Nucleus accumbens (tissue), 56 donors: ENCODE measurements at places on chromosomes 1 and 21.
A peak's percentile ranks its signal among the peaks of the same experiment; 100 is the strongest.

DNA sequence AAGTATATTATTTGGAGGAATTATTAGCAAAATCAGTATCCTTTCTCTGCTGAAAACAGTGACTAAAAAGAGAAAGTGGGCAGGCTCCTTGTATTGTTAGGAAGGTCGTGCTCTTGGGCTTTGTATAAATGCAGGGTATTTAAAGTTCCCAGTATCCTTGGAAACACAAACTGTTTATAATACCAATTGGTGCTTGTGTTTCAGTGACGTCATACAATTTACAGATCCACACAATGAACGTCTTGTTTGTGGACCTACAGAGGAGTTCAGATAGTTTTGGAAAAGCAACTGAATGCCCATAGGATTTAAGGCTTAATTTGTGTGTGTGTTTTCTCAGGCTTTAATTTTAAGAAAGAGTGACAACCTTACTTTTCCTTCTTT is 168.2 kb downstream of the RASAL2 start:
- DNase-seq = no peak

- DNase-seq = no peak
Observed at GRCh38 chr1:208107425-208108212, 136.6 kb downstream of the PLXNA2 start.

DNA sequence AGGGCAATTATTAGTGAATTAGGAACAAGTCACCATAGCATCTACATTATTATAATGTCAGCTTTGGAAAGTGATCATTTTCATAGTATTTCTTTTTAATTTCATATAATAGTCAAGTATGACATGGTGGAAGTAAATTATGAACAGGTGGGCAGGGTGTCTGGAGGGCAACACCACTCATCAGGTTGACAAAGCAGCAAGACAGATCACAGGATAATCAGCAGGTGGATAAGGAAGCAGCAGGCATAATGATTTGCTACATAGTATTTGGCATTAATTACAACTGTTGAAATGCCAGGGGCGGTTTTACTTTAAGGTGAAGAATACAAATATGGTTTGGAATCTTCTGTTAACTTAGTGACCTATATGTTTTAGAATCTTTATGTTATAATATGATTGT is 1342.2 kb downstream of the PLA2G4A start:
- DNase-seq = no peak

DNA sequence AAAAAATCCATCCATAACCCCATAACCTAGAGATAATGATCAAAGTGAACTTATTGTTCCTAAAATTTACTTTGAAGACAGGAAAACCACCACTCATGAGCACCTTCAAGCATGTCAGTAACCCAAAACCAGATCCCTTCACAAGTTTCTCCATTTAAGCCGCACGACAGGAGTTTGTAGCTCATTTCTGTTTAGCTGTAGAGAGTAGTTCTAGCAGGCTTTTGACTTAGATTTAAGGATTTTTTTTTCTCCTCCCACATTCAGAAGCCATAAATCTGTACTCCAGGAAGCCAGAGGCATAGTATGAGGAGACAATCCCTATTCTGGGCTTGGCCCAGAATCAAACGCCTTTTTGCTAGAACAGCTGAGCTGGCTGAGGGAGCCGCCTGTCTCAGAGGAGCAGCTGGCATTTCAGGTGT is 25.6 kb downstream of the TOMM20 start:
- no peak for DNase-seq

DNA sequence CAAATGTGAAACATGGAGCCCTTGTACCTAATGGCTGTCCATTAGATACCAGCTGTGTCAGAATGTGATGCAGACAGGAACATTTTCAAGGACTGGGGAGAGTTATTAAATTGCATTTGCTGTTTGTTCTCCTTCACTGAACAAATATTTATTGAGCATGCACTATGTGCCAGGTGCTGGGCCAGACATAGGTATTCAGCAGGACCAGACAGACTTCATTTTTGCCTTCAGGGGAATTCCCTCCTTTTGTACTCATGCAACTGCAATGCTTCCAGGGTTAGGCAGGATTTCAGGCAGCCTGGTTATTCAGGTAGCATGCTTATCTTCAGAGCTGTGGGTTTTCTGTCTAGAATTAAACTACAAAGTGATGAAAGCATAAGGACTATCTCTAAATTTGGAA is 64.2 kb upstream of the SMYD2 start:
- no peak for DNase-seq

GRCh38 chr1:185694081-185694480 is 40.1 kb upstream of the HMCN1 start:
- no peak for DNase-seq

DNA sequence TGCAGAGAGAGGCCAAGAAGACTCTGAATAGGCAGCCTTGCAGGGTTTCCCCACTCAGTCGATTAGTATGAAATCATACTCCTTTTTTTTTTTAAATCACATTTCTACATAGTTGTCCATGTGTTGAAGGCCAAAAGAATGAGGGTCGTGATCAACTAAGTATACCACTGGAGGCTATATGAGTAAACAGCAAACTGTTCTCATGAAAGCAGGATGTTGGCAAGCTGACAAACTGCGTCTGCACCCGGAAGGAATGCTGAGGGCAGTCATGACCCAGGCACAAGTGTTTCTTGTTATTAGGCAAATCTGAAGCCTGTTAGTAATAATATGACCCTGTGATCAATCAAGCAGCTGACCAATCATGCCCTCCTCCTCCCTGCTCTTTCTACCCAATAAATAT is 213.2 kb downstream of the USH2A start:
- DNase-seq = no peak

- DNase-seq = peak; percentile 11
Observed at GRCh38 chr1:19762175-19762779, 37.4 kb downstream of the TMCO4 start.

DNA sequence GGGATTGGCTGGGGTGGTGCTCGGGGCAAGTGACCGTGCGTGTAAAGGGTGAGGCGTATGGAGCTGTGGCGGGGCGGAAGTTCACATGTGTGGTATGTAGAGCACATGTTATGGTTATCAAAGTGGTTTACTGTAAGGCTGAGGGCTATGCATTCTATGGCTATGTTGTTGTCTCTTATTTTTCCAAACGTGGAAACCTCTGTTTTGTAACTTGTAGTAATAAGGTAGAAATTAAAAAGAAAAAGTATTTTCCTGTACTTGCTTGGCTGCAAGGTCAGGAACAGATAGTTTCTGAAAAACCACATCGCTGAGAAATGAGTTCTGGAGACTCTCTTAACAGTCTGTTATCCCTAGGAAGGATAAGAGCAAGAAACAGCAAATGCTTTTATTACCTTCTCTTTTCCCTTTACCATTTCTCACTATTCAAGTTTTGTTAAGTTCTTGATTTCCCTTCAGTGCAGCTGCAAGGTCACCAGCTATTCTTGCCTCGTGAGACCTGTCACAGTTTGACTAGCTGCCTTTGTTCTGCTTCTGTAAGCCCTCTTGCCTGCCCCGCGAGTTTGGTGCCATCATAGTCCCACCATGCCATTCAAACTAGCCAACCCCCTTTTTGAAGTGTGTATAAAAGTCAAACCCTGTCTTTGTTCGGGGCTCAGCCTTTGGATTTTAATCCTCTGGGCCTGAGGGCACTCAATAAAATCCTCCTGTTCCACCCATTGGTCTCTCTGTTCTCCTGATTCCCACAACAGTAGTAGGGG is 9.5 kb downstream of the RNU1-2 start:
- DNase-seq = no peak

GRCh38 chr21:32566741-32567389 is 18.5 kb downstream of the TCP10L start:
- DNase-seq = no peak

DNA sequence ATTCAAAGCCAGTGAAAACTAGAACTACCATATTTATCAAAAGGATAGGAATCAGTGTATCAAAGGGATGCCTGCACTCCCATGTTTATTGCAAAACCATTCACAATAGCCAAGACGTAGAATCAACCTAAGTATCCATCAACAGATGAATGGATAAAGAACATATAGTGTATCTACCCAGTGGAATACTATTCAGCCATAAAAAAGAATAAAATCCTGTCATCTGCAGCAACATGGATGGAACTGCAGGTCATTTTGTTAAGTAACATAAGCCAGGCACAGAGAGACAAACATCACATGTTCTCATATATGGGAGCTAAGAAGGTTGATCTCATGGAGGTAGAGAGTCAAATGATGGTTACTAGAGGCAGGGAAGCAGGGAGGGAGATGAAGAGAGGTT is 110.0 kb downstream of the PAX7 start:
- DNase-seq = no peak

- no peak for DNase-seq
Observed at GRCh38 chr1:234322979-234323378, 50.3 kb upstream of the COA6 start.

DNA sequence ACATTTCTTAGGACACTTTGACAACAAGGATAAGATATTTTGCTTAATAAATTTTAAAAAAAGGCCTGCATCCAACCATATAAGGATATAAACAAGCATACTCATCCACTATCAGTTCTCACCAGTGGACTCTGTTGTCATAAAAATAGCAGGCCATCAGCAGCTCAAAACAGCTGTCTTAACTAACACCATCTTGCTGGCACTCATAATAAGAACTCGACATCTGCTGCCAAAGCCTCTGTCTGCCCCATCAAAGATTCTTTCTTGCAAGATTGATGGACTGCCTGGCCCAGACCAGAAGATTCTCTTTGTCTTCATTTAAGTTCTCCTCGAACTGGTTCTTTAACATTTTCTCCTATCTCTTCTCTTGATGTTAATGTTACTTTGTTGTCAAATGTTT is 10.1 kb downstream of the JMJD4 start:
- no peak for DNase-seq

- DNase-seq = no peak
Observed at GRCh38 chr1:89962024-89962741, 32.7 kb upstream of the ZNF326 start.

DNA sequence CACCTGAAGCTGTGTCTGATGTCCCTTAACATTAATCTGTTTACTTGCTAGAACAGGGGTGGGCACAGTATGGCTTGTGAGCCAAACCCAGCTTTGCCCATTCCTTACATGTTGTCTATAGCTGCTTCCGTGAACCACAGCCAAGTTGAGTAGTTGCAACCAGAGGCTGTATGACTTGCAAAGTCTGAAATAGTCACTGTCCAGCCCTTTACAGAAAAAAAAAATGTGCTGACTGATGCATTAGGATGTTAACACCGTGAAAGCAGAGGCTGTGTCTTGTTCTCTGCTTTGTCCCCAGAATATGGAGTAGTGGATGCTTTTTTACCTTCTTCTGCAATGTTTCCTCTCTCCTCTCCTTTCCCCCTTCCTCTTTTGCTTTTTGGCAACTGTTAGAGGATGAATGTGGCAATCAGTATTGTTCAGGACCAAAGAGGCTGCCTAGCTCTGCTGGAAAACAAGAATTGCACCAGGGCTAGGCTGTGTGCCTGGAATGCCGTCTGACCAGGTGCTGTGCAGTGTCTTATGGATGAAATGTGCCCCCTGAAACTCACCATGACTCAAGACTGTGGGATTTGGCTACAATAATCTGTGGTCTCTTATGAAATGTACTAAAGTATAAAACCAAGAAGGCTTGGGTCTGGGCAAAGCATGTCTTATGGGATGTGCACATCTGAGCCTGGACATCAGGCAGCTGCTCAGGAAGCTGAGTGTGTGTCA is 79.6 kb upstream of the GCLM start:
- no peak for DNase-seq

- no peak for DNase-seq
Observed at GRCh38 chr1:3892748-3893147, 7.3 kb downstream of the C1orf174 start.

DNA sequence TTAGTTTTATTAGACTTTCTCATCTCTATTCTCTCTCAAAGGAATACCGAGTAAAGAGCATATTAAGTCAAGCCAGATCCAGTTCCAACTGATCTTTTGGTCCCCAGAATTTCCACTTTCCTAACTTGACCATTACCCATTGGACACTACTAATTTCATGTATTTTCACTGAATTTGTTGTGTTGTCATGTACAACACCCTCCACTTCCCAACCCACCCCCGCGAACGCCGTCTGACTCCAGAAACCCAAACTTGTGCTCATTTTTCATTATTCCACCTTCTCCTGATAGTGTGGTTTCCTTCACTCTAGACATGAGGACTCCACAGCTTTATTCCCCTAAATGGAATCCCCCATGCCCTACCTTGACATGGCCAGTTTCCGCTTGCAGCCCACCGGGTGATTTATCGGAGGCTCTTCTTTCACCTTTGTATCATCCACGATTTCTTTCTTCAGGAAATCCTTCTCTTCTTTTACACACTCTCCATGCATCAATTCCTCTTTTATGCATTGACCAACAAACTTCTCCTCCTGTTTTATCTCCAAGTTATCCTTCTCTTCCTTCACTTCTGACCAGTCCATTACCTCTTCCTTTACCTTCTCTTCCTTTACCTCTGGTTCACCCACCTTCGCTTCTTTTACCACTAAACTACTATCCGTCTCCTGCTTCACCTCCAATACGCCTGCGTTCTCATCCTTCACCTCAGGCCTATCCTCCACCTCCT is 805 bp downstream of the ZNHIT6 start:
- DNase-seq = no peak

GRCh38 chr1:161502641-161503393 is 2.4 kb upstream of the FCGR2A start:
- DNase-seq = no peak

- no peak for DNase-seq
Observed at GRCh38 chr1:154862907-154863306, 7.2 kb downstream of the KCNN3 start.

- DNase-seq = no peak
Observed at GRCh38 chr1:77134359-77134758, 84.9 kb downstream of the PIGK start.

- DNase-seq = no peak
Observed at GRCh38 chr1:58528518-58528917, 18.0 kb downstream of the OMA1 start.

DNA sequence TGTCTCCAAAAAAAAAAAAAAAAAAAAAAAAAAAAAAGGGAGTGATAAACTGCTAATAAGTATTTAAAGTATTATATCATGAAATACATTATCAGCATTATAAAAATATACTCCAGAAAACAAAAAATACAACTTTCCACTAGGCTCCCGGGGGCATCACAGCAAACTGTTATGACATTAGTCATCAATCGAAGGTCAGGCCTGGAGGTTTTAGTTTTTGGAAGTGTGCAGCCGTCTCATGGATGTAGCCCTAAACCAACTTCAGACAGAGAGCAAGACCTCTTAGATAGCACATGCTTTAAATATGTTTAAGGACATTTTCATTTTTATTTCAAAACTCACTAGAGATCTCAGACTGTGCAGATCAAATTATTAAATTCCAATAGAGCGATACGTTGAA is 106.3 kb downstream of the RERE start:
- DNase-seq = no peak
